ENCODE measurements at places on chromosomes 12 and 14.

DNA sequence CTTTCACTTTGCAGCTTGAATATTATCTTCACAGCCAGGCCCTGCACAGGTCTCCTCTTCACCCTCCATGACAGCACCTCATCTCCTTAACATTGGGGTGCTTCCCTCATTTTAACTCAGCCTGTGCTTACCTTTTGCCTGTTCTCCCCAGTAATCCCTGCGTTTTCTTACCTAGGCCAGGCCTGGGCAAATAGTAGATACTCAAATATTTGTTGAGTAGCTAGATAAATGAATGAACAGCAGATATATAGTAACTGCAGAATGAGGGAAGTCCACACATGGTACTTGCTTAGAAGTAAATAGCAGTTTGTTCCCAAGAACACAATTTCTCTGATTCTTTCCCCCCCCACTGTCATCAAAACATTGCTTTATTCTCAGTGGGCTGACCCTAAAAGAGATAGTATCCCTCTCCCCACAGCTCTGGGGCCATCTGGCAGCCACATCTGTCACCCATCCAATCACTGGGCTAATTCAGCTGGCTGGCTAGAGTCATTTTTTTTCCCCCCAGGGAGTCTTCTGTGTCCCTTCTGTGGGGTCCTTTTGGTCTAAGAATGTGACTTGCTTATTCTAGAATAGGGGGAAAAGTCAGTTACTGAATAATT is 43.2 kb downstream of the APPL2 start:
- DNase-seq: no peak

- DNase-seq: no peak
Observed at GRCh38 chr12:81261508-81262207, 183.8 kb downstream of the ACSS3 start.

- no peak for DNase-seq
Observed at GRCh38 chr12:54306925-54307741, 6.3 kb upstream of the NFE2 start.

GRCh38 chr12:18242380-18243089 is 18.8 kb upstream of the PIK3C2G start:
- DNase-seq: no peak

GRCh38 chr14:100652744-100653143 is 65.5 kb upstream of the BEGAIN start:
- DNase-seq: no peak

All from stimulated activated CD4-positive, alpha-beta T cell treated with anti-CD3 and anti-CD28 coated beads, Interleukin-4, amount 100 ng/mL, for 24 hours (primary cell).